Esophagus (tissue), 2 donors: ENCODE measurements at places on chromosomes 3 and 15. TPM values are rescaled to one million over a fixed set of nuclear protein-coding genes. Genes with fewer than 3 reads are reported as not detected.

Gene SERPINI2
- polyA plus RNA-seq = 0.71 TPM

Gene ACTR8
- polyA plus RNA-seq = 9.2 TPM

Gene ADIPOQ
- polyA plus RNA-seq = 0.20 TPM

Gene UBAP1L
- 5.7 TPM for polyA plus RNA-seq

Gene STAB1
- 30.5 TPM for polyA plus RNA-seq

Gene EBLN2
- 0.92 TPM for polyA plus RNA-seq

Gene CCR3
- not detected for polyA plus RNA-seq

Gene CHRNA7
- 0.15 TPM for polyA plus RNA-seq

Gene C2CD4A
- 0.13 TPM for polyA plus RNA-seq

Gene PRR23E
- not detected for polyA plus RNA-seq

Gene TRAIP
- 4.3 TPM for polyA plus RNA-seq

Gene C3orf18
- polyA plus RNA-seq = 2.0 TPM

Gene DUOXA2
- polyA plus RNA-seq = 39.1 TPM

Gene LMOD3
- polyA plus RNA-seq = 0.19 TPM

Gene CHRM5
- polyA plus RNA-seq = not detected

Gene SPTBN5
- 9.3 TPM for polyA plus RNA-seq

Gene TMEM108
- polyA plus RNA-seq = 2.7 TPM
